SJSA1 (cell line): ENCODE measurements at places on chromosomes 13 and 19.

GRCh38 chr13:102892503-102892902, 46.7 kb downstream of the ERCC5 start:
- DNase-seq, result no peak

DNA sequence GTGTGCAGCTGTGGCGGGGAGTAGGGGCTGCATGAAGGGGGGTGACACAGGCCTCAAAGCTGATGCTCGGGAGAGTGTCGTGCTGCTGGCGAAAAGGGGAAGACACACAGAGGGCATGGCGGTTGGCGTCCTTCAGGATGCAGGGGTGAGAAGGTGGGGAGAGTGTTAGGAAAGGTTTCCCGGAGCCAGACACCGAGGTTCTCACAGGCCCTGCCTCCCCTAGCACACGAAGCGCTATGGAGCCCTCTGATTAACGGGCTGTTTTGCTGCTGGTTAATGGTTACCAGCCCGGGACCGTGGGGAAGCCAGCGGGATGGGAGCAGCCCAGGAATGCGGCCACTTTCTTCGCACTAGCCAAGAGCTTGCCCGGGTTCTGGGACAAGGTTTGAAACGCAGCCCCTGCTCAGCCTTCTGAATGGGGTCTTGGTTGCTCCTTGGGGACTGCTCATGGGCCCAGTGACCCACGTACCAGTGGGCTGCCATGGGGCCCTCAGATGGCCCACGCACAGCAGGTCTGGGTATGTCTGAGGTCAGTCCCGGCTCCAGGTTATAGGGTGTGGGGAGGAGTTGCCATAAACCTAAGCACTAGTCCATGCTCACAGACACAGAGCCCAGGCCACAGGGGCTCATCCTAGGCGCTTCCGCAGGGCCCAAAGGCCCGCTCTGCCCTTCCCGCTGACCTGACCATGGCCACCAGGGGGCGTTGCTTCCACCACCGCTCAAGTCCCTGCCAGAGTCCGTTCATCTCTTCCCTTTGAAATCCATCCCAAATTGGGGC, 31.3 kb upstream of the ISYNA1 start:
- peak; percentile 46 for DNase-seq

DNA sequence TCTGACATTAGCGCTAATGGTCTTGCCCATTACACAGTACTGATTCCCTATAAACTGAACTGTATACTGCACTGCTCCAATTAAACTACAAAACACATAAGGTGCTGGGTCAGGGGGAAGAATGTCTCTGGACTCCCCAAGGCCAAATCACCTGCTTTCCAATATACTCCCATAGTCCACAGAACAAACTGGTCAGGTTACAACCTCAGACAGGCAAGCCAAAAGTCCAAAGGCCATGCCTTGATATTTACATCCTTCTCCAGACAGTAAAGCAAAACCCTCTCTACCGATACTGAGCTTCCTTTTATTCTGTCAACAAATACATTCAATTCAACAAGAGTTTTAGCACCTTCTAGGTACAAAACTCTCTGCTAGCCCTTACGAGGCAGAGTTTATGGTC, 8.9 kb downstream of the ZNF541 start:
- DNase-seq, result no peak

- DNase-seq, result no peak
These were observed 1.2 kb downstream of the CADM4 start for GRCh38 chr19:43638214-43638994.

DNA sequence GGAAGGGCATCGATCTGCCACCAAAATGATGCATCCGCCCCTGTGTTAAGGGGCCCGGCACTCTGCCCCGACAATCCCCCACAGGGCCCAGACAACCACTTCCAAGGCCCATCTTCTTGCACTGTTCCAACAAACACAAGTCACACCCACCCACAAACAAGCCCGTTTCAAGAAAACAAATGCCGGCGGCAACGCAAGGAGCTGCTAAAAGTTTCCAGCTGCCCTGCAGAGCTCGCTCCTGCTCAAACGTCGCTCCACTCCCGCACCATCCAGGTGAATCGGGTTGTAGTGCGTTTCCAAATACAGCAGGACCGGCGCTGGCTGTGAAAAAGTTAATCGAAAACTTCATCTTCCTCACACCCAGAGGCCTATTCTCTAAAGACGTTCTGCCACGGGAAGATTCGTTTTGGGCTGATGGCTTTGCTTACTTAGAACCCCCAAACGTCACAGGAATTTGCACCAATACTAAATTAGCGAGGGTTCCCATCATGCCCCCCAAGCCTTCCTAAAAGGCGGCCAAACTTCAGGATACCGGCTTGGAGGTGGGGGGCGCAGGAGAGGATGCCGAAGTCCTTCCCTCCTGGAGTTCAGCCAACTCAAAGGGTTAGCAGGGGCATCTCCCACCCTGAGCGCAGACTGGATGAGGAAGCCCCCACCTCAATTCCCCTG, 107.4 kb upstream of the DOCK9 start:
- no peak for DNase-seq

GRCh38 chr13:101149735-101150384, 266.4 kb downstream of the NALCN start:
- no peak for DNase-seq

DNA sequence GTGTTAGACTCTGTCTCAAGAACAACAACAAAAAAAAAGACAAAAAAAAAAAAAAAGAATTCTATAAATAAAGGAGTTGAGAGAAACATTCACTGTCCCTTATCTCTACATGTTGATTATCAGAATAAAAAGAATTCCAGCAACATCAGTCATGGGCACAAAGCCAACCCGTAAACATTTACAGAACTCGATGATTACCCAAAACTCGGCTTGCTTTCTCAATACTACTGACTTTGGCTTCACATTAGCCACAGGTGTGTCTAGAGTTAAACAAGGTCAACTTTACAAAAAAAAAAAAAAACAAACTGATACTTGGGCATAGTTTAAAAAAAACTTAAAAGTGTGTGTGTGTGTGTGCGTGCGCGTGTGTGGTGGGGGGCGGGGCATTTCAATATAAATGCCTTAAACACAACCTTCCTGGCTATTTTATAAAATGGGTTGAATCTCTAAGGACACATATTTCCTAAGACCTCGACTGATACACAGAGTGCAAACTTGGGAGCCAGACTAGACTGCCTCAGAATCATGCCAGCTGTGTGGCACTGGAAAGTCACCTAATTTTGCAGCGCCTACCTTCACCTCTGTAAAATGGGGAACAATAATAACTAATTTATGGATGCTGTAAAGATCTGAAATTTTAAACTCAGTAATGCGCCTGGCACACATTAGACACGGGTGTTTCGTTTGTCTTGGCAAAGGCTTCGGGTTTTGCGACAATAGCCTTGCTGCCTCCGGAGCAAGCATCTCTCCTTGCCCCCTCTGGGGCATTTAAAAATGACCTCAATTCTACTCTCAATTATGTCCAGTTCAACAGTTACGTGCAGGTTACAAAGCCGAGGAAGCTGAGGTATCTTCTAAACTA, 922 bp downstream of the EBPL start:
- DNase-seq, result no peak

GRCh38 chr19:1815605-1816529, 3.8 kb upstream of the ATP8B3 start:
- DNase-seq, result no peak

- DNase-seq, result no peak
These were observed 160.5 kb downstream of the TEX29 start for GRCh38 chr13:111480976-111481375.
